HFFc6 (cell line): ENCODE measurements at places on chromosomes 16 and 17.

DNA sequence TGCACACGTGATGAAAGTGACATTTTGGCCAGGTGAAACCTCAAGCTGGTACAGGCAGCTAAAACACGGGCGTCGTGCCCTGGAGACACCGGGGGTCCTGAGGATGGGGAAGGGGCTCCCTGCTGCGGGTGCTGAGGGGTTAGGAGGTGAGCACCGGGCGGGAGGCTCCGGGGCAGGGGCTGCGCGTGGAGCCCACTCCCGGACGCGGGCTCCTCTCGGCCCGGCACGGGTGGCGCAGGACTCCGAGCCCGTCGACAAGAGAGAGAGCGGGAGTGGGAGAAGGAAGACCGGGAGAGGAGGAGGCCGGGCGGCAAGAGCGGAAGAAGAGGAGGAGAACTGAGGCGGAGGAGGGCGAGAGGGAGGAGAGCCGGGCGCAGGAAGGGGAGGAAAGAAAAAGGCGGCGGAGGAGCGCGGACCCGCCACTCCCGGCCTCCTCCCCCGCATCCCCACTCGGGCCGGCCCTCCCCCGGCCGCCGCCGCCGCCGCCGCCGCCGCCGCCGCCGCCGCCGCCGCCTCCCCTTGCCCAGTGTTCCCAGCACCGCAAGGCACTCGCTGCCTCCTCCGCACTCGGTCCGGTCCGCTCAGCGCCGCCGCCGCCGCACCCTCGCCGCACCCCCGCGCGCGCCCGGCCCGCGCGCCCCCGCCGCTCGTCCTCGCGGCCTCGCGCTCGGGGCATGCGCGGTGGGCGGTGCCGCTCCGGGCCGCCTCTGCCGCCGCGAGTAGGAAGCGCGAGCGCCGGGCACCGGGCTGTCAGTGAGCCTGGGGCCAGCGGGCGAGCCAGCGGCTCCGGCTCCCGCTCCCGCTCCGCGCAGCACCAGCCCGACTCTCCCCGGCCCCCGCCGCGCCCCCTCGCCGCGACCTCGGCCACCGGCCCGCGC, at the start of gene PRKCA:
TSS of gene PRKCA (plus strand) at position 750 of the 878 bp plus-strand sequence.
- peak within 1 kb of the TSS; percentile 85 for H3K27ac ChIP-seq
- H3K27me3 ChIP-seq: peaks cover 2% of the 10 kb centered on the region
- peak within 1 kb of the TSS; percentile 100 for H3K4me3 ChIP-seq
- peak; percentile 56 for DNase-seq
- peaks cover 50% of the 10 kb centered on the region for H3K4me1 ChIP-seq

- DNase-seq: peak; percentile 16
- no peak overlapping the region for H3K4me3 ChIP-seq
- H3K27me3 ChIP-seq: no peaks in the 10 kb centered on the region
- H3K4me1 ChIP-seq: peaks cover 17% of the 10 kb centered on the region
These were observed 937.7 kb downstream of the CDH11 start for GRCh38 chr16:64184156-64184555.

DNA sequence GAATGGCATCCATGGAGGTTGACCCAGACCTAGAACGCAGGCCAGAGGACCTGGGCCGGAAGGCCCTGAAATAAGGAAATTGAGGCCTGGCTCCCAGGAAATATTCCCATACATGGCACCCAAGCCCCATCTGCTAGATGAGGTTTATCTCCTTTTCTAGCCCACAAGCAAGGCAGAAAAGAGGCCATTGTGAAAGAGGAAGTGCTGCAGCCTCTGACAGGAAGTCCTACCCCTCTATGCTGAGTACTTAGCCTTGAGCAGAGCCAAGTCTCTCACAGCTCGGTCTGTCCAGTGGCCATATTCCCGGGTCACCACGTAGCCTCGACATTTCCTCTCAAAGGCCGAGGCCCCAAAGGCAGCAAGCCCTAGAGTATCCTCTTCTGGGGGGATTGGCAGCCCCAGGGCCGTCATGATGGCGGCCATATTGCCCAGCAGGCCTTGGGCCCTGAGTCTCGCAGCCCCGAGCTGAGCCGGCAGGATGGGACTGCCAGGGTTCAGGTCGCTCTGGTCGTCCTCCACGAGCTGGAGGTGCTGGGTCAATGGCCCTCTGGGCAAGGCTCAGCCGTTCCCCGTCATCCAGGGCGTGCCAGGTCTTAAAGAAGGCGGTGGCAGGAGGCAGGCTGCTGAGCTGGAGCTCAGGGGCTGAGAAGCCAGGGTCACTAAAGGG, 7.8 kb downstream of the CTF1 start:
- peaks cover 10% of the 10 kb centered on the region for H3K36me3 ChIP-seq
- no peaks in the 10 kb centered on the region; the same call in 1 of the 2 replicates for H3K27me3 ChIP-seq
- H3K4me3 ChIP-seq: no peak overlapping the region
- DNase-seq: no peak
- peaks cover 17% of the 10 kb centered on the region for H3K4me1 ChIP-seq

DNA sequence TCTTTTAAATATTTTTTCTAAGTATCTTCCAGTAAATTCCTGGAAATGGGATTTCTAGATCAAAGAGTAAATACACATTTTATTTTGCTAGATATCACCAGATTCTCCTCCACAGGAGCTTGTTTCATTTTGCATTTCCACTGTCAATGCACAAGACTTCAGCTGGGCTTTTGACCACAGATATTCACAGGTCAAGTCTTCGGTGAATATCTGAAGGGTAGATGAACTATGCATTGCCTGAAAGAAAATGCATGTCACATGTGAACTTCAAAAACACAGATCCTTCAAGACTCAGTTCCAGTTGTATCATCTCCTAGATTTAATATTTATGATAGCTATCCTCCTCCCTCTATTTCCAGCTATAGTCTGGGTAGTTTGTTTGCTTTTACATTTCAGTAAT, 963.6 kb upstream of the GOT2 start:
- no peak for DNase-seq
- H3K4me3 ChIP-seq: no peak overlapping the region
- no peaks in the 10 kb centered on the region; the same call in 1 of the 2 replicates for H3K36me3 ChIP-seq

DNA sequence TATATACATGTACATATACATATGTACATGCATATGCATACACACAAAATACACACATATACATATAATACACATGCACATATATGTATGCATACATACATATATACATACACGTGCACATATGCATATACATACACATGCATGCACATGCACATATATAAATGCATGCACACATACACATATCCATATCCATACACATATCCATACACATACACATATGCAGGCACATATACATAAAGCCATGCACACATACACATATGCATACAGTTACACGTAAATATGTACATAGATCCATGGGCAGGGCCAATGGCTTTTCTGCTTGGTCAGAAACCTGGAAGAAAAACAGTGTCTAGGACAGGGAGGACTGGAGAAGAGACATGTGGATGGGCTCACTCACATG, 23.9 kb upstream of the USP10 start:
- H3K4me1 ChIP-seq: peaks cover 7% of the 10 kb centered on the region; the same call in 1 of the 2 replicates
- no peak for DNase-seq
- H3K27ac ChIP-seq: no peak overlapping the region
- H3K36me3 ChIP-seq: no peaks in the 10 kb centered on the region
- H3K27me3 ChIP-seq: peaks cover 2% of the 10 kb centered on the region

DNA sequence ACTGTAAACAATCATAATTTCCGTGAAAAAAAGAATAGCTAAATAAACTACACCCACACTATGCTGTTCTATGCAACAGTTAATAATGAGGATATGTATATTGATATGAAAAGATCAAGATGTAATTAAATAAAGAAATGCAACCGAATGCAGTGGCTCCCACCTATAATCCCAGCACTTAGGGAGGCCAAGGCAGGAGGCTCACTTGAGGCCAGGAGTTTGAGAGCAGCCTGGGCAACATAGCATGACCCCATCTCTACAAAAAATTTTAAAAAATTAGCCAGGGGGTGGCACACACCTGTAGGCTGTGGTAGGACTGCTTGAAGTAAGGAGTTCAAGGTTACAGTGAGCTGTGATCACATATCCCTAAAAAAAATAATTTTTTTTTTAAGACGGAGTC, 14.9 kb downstream of the CENPV start:
- H3K27me3 ChIP-seq: no peaks in the 10 kb centered on the region; the same call in 1 of the 2 replicates
- H3K27ac ChIP-seq: no peak overlapping the region
- 0 out of 2 replicates have a peak, but pooled peaks cover 5% of the 10 kb centered on the region for H3K36me3 ChIP-seq
- H3K4me3 ChIP-seq: no peak overlapping the region
- H3K4me1 ChIP-seq: 0 out of 2 replicates have a peak, but pooled peaks cover 9% of the 10 kb centered on the region

DNA sequence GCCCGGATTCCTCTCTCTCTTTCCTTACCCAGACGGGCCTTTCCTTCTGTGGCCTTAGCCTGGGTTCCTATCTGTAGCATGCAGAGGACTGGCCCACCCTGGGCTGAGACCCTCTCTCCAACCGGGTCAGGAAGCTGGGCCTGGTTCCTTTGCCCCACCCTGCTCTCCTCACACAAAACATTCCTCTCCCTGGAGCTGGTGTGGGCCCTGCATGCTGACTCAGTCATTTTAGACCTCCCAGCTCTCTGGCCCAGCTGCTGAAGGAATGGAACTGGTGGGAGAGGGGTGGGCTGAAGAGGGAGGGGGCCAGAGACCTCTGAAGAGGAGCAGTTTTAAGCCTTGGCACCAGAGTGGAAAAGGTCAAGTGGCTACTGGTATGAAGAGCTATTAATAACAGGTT, 957 bp downstream of the MYL4 start:
- H3K27ac ChIP-seq: no peak overlapping the region
- H3K36me3 ChIP-seq: no peaks in the 10 kb centered on the region
- no peak overlapping the region for H3K4me3 ChIP-seq
- H3K27me3 ChIP-seq: peaks cover 8% of the 10 kb centered on the region
- peaks cover 13% of the 10 kb centered on the region for H3K4me1 ChIP-seq

- no peaks in the 10 kb centered on the region for H3K4me1 ChIP-seq
- H3K27ac ChIP-seq: no peak overlapping the region; the same call in 1 of the 2 replicates
- peaks cover 4% of the 10 kb centered on the region for H3K27me3 ChIP-seq
- no peak for DNase-seq
- no peak overlapping the region for H3K4me3 ChIP-seq
These were observed 349.2 kb upstream of the HSBP1 start for GRCh38 chr16:83458612-83459011.

GRCh38 chr17:50620237-50620636, 14.4 kb upstream of the ABCC3 start:
- DNase-seq: no peak
- H3K4me1 ChIP-seq: peaks cover 22% of the 10 kb centered on the region
- H3K27me3 ChIP-seq: peaks cover 10% of the 10 kb centered on the region
- no peak overlapping the region for H3K4me3 ChIP-seq

DNA sequence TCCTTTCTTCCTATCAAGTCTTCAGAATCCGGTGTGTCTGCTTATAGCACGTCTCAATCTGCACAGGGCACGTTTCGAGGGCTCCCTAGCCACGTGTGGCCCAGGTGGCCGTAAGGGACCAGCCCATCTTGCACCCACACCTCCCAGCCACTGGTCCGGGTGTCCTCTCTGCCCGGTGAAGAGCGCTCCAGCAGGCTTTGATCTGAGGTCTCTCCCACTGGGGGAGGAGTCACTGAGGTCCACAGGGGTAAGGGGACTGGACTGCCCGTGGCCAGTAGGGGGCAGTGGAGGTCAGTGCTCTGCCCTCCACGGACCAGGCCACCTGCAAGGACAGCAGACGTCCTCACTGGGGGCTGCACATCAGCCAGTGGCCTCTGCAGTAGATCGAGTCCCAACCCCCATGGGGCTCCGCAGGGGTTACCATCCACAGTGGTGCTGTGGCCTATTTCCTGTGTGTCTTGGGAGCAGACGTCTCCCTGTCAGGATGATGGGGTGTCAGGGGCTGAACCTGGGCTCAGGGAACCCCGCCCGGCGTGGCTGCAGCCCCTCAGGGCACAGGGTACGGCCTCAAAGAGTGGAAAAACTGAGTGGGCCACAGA, 204.1 kb upstream of the CIBAR2 start:
- H3K27ac ChIP-seq: no peak overlapping the region
- no peaks in the 10 kb centered on the region for H3K36me3 ChIP-seq
- peaks cover 3% of the 10 kb centered on the region for H3K27me3 ChIP-seq
- peaks cover 19% of the 10 kb centered on the region for H3K4me1 ChIP-seq
- no peak overlapping the region for H3K4me3 ChIP-seq

DNA sequence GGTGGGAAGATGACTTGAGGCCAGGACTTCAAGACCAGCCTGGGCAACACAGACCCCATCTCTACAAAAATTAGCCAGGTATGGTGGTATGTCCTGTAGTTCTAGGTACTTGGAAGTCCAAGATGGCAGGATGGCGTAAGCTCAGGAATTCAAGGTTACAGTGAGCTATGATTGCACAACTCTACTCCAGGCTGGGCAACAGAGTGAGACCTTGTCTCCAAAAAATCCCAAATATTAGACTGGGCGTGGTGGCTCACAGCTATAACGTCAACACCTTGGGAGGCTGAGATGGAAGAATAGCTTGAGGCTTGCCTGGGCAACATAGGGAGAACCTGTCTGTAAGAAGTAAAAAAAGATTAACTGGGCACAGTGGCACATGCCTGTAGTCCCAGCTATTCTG, 30.8 kb downstream of the SUZ12 start:
- H3K27ac ChIP-seq: no peak overlapping the region
- H3K36me3 ChIP-seq: peaks cover 4% of the 10 kb centered on the region
- no peaks in the 10 kb centered on the region for H3K4me1 ChIP-seq
- H3K4me3 ChIP-seq: no peak overlapping the region

DNA sequence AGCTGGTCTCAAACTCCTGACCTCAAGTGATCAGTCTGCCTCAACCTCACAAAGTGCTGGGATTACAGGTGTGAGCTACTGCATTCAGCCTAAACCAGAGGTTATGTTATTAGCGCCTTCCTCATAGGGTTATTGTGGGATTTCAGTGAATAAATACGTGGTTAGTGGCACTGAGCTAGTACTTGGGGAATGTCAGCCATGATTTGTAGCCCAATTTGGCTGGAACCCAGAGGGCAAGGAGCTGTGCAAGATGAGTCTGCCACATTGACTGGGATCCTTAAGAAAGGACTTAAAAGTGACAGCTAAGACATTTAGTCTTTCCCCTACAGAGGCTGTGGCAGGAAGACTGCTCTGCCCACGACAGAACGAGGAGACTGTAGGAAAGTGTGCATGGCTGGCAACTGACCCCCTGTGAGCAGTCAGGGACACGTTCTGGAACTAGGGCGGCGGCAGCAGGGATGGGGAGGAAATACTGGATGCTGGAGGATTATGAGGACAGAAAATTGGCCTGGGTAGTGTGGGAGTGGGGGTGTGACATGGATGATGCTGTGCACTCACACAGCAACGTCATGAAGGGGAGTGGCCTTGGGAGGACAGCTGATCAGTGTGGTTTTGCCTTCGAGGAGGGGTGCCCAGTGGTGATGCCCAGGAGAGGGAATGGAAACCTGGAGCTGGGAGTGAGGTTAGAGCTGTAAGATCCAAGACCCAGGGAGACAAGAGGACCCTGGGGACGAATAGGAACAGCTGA, 14.6 kb downstream of the ATP5PD start:
- peak overlapping the region; percentile 94 for H3K27ac ChIP-seq
- peaks cover 11% of the 10 kb centered on the region; the same call in 1 of the 2 replicates for H3K36me3 ChIP-seq
- peaks cover 14% of the 10 kb centered on the region for H3K27me3 ChIP-seq
- peak; percentile 75 for DNase-seq

DNA sequence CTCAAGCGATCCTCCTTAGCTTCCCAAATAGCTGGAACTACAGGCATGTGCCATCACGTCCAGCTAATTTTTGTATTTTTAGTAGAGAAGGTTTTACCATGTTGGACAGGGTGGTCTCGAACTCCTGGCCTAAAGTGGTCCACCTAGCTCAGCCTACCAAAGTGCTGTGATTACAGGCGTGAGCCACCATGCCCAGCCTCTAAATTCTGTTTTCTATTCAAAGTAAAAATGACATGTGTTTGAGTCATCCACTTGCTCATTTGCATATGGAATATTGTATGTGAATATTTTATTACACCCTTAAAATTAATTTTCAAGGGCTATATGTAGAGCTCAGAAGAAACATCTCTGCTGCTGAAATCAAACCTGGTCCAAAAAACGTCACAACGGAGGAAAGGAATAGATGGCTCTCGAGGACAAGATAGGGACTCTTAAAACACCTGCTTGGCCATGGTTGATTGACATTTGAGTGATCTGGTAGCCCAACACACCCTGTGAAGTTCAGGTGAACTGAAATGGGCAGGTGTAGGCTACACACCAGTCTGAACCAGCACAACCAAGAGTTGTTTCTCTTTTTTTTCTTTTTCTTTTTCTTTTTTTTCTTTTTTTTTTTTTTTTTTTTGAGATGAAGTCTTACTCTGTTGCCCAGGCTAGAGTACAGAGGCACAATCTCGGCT, 51.1 kb downstream of the SF3B3 start:
- H3K4me3 ChIP-seq: peak overlapping the region; percentile 46
- H3K27ac ChIP-seq: peak overlapping the region; percentile 79
- peaks cover 74% of the 10 kb centered on the region for H3K4me1 ChIP-seq
